ENCODE measurements at places on chromosomes 1 and 21. TPM values are rescaled to one million over a fixed set of nuclear protein-coding genes. Genes with fewer than 3 reads are reported as not detected.

HIVEP3 gene
- polyA plus RNA-seq: 6.0 TPM

FCRL4 gene
- polyA plus RNA-seq: not detected

SH2D2A gene
- 0.36 TPM for polyA plus RNA-seq

SLAMF9 gene
- not detected for polyA plus RNA-seq

S100A7 gene
- polyA plus RNA-seq: not detected

PLEKHN1 gene
- polyA plus RNA-seq: 0.51 TPM

DTL gene
- polyA plus RNA-seq: 38.3 TPM

PIGR gene
- 0.11 TPM for polyA plus RNA-seq

TRABD2B gene
- polyA plus RNA-seq: 3.2 TPM

NFIA gene
- polyA plus RNA-seq: 31.3 TPM

USH2A gene
- 0.04 TPM for polyA plus RNA-seq

LMX1A gene
- not detected for polyA plus RNA-seq

C1QA gene
- polyA plus RNA-seq: 19.7 TPM

KCNJ9 gene
- polyA plus RNA-seq: 0.10 TPM

LRRC3 gene
- polyA plus RNA-seq: 6.9 TPM

LAD1 gene
- 12.2 TPM for polyA plus RNA-seq

RHD gene
- 1.5 TPM for polyA plus RNA-seq

PTPRF gene
- polyA plus RNA-seq: 249 TPM

S100A7A gene
- polyA plus RNA-seq: not detected

RCC1 gene
- polyA plus RNA-seq: 43.4 TPM

FMOD gene
- 90.2 TPM for polyA plus RNA-seq

DNAI4 gene
- polyA plus RNA-seq: 7.7 TPM

ITLN2 gene
- polyA plus RNA-seq: not detected

MFSD2A gene
- polyA plus RNA-seq: 149 TPM

S100A5 gene
- polyA plus RNA-seq: not detected

TRPM2 gene
- 1.7 TPM for polyA plus RNA-seq

MYBPHL gene
- polyA plus RNA-seq: 0.24 TPM

ARHGEF2 gene
- polyA plus RNA-seq: 171 TPM

ELAPOR1 gene
- 10.9 TPM for polyA plus RNA-seq

TMPRSS3 gene
- 0.93 TPM for polyA plus RNA-seq

C1orf167 gene
- not detected for polyA plus RNA-seq

E2F2 gene
- polyA plus RNA-seq: 4.2 TPM

ZNF687 gene
- 16.2 TPM for polyA plus RNA-seq

LCE1E gene
- polyA plus RNA-seq: not detected

SNX27 gene
- polyA plus RNA-seq: 26.7 TPM

TMEM82 gene
- not detected for polyA plus RNA-seq

PLXNA2 gene
- 38.8 TPM for polyA plus RNA-seq

KRTAP7-1 gene
- polyA plus RNA-seq: not detected

NPHP4 gene
- 14.2 TPM for polyA plus RNA-seq

BCAS2 gene
- 45.5 TPM for polyA plus RNA-seq

All from left lung (tissue), 14 donors.